ENCODE measurements at places on chromosomes 2 and 18.
A peak's percentile ranks its signal among the peaks of the same experiment; 100 is the strongest.

GRCh38 chr2:188349019-188349418, 57.3 kb downstream of the GULP1 start:
- DNase-seq, result no peak

GRCh38 chr18:5073026-5073944, 123.8 kb downstream of the AKAIN1 start:
- DNase-seq, result peak; percentile 63

DNA sequence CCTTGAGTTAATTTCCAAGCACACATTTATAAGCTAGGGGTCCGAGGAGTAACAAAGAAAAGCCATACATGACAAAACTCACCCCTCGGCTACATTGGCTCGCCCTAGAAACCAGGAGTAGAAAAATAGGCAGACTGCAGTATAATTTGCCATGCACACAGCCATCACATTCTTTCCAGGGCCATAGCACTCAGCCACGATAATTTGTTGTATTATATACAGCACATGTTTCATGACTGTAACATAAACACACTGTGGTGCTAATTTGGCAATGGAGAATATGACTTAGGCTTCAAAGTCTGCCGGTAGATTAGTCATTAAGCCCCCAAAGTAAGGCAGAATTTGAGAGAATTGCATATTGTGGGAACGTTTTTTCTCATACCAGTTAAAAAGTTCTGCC, 254.9 kb downstream of the ZNF521 start:
- DNase-seq, result no peak

DNA sequence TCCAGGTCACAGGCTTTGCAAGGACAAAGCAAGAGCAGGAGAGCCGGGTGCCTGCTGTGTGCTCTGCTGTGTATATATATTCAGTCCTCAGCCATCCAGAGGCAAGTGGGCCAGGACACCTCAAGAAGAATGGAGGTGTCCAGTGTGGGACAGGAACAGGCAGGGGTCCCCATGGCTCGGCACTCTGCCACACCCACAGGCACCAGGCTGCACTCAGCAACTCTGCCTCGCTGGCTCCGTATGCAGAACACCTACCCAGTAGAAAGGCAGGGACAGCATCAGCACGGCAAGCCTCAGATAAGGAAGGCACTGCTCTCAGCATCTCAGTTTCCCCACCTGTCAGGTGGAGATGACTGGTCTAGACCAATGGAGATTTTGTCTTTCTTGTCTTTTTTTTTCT, 57.8 kb downstream of the DNMT3A start:
- no peak for DNase-seq

DNA sequence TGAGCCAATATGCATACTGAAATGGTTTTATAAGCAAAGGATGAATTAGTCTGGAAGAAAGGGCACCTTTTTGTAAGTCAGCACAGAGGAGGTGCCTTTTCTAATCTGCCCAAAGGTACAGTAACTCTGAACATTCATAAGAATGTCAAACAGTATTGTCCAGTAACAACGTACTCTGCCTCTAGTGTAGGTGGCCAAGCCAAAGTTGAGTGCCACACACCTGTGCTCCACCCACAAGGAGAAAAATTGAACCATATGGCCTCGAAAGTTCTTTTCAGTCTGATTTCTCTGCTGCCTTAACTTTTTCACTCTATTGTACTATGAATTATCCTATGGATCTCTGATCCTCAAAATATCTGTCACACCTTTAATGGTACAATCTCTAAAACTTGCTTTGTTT, 86.8 kb downstream of the CERKL start:
- no peak for DNase-seq

DNA sequence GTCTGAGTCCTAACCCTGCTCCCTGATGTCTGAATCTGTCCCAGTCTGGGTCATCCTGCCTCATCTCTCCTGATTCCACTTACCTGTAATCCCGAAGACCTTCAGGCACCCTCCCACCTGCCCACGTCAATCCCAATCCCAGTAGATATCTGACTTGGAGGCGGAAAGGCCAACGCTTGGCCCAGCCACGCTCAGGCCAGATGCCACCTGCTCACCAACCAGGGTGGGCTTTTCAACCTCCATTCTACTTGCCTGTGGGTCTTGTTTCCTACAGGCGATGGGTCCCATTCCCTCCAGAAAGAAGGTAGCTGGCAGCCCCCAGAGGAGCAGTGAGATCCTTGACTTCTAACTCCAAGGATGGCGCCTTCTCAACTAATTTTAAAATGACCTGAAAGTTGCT, 59.7 kb downstream of the INPP5D start:
- DNase-seq, result no peak

DNA sequence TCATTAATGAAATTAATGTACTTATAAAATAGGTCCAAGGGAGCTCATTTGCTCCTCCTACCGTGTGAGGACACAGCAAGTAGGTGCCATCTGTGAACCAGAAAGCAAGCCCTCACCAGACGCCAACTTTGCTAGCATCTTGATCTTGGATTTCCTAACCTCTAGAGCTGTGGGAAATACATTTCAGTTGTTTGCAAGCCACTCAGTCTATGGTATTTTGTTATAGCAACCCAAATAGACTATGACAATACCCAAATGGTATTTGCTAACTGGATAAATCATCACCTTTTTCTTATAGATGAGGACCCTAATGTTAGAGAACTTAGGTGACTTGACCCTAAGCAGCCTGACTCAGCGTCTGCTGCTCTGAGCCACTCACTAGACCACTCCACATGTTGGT, 379.6 kb downstream of the HRH4 start:
- DNase-seq, result no peak

DNA sequence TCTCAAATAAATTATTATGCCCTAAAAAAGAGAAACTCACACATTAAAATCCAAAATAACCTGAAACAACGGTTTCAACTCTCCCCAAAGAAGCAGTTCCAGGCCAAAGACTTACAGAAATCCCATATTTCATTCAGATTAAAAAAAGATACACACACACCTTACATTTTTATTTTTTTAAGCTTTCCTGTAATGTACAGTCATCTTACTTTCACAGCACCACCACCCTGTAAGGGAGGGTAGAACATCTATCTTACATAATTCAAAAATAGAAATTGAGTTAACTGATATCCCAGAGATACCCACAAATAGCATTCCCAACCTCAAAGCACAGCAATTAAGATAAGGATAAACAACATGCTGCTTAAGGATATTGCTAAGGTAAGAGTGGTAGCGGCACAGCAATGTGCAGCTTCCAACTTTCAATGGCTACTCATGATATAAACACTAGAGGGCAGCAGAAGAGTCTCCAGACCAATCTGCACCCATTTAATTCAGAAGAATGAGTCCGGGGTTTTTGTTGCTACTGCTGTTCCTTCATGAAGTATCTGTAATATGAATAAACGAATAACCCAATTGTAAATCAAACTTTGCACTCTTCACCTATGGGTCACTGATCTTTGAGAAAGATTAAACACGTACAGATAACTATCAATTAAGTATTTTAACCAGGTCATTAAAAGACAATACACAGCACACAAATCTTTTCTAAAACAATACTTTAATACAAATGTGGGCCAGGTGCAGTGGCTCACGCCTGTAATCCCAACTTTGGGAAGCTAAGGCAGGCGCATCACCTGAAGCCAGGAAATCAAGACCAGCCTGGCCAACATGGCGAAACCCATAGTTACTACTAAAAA, 11.3 kb downstream of the GFPT1 start:
- peak; percentile 21 for DNase-seq

DNA sequence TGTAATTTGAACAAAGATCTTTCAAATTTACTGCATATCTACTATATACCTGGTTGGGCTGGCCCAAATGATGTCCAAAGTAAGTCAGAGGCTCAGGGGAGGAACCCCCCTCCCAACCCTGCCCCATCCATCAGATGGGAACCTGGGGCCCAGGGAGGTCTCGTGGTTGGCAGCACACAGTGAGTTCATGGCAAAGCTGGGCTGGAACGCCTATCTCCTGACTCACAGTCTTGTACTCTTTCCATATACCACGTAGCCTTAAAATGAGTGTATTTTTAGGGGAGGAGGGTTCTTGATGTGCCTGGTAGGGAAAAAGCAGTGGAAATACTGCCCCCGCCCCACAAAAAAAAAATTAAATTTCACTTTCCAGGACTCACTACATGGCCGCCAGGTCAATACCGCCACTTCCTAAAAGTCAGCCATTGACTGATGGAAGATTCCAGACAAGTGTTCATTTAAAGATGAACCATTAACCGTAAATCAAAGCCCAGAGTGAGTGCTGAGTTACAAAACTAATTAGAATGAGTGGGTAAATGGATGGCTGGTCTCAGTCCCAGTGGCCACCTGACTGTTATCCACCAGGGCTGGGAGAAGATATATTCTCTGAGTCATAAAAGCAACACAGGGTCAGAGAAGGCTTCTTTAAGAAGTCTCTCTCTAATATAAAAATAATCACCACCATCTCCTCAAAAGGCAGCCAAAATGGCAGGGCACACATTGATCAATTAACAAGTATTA, 80.5 kb downstream of the ZBTB7C start:
- DNase-seq, result peak; percentile 42

All from umbilical cord (tissue), 2 donors.